ENCODE measurements at places on chromosomes 5 and 9.

- DNase-seq: no peak
These were observed 3.8 kb downstream of the FGF10 start for GRCh38 chr5:44385291-44385900.

DNA sequence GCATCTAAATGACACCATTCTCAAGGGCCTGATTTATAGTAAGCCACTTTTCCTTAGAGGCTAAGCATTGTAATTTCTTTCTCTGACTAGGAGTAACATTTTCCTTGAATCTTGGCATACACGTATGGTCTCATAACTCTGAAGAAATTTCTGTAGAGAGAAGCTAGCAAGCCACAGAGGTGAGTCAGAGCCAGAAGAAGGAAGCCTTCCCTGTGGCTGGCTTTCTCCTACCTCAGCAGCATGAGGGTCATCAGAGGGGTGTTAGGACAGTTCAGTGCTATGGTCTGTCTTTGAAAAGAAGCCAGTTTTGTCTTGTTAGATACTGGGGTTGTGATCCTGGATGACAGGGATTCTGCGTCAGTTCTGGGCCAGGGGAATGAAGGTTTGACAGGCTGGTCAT is 3.2 kb downstream of the SNX30 start:
- DNase-seq: no peak

GRCh38 chr9:100848726-100849125 is 179.8 kb upstream of the PLPPR1 start:
- DNase-seq: no peak

DNA sequence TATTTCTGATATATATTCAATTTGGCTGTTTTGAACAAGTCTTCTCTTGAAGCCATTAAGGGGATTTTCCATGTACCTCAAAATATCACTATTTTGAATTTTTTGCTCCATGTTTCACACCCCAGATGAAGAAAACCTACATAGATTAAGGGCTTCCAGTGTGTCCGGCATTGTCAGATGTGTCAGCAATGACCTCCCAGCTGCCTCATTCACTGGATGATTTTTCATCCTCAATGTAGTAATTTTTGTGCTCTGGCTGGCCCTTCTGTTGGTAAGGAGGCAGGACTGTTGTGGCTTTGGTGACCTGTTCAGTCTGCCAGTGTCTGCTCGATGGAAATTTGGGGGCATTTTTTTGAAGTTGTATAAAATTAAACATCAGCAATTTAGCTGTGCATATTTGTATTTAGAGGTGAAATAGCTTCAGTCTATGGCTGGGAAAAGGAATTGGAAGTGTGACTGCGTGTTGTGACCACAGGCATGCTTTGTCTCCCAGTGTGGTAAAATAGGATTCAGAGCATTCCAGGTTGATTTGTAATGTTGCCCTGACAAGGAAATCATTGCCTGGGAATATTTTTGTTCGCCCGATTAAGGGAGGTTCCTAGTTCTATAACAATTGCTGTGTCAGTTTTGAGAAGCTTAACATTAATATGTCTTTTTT is 312.4 kb downstream of the ARHGEF28 start:
- no peak for DNase-seq

GRCh38 chr5:51566953-51567352 is 183.7 kb downstream of the ISL1 start:
- no peak for DNase-seq

DNA sequence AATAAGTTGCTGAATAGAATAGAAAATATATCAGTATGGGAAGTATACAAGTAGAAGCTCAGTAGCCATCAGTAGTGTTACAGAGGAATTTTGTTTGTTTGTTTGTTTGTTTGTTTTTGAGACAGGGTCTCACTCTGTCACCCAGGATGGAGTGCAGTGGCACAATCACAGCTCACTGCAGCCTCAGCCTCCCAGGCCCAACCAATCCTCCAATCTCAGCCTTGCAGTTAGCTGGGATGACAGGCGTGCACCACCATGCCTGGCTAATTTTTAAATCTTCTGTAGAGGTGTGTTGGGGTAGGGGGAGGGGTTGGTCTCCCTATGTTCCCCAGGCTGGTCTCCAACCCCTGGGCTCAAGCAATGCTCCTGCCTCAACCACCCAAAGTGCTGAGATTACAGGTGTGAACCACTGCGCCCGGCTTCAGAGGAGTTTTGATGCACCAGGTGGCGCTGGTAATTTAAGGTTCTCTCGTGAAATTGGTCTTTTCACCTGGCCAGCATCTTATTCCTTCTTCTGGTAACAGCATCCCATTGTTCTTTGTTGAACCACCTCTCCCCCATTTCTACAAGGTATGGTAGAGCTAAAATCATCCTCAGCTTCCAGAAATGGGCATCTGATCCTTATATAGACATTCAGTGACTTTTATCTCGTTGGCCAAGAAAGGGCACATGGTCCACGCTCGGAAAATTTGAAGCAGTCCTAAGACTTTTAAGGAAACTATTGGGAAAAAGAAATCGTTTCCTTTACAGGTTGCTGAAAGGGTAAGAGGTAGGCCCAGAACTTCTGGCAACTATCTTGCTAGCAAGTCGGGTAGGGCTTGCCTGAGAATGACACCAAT is 157.1 kb downstream of the ARRDC3 start:
- DNase-seq: peak; percentile 85

Data from activated effector memory CD4-positive, alpha-beta T cell treated with anti-CD3 and anti-CD28 coated beads, Interleukin-2, amount 50 U/mL, for 16 hours (primary cell).